ENCODE measurements at places on chromosomes 4 and X.
A peak's percentile ranks its signal among the peaks of the same experiment; 100 is the strongest.

- DNase-seq, result no peak
Observed at GRCh38 chr4:122759639-122760310, 27.3 kb downstream of the BBS12 start.

DNA sequence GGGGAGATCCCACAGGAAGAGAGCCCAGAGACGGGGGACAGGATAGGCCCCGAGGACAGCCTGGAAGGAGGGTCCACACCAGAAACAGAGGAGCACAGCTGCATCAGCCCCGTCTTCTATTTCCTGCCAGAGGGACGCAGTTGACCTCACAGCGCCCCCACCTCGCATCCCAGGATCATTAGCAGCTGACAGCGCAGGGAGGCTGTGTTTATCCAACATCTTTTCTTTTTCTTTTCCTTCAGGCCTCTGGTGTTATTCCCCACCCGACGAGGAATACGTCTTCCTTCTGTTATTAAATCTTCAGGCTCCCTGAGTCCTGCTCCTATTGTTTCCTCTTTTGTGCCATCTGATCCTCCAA is 75.4 kb downstream of the DCHS2 start:
- no peak for DNase-seq

DNA sequence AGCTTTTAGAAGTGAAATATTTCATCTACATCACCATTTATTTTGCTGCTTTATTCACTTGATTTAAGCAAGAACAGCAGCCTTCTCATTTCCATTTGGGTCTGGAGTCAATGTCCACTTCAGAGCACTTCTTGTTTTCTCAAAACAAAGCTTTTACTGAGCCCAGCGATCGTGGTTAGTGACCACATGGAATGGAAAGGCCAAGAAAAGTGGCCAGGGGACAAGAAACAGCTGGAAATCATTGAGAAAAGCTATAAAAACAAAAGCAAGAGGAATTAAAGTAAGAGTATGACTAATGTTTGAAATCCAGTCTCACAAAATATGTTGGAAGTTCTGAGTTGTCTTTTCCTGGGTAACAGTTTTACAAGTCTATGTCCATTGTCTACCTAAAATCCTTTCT is 328.4 kb upstream of the INTU start:
- DNase-seq, result no peak

DNA sequence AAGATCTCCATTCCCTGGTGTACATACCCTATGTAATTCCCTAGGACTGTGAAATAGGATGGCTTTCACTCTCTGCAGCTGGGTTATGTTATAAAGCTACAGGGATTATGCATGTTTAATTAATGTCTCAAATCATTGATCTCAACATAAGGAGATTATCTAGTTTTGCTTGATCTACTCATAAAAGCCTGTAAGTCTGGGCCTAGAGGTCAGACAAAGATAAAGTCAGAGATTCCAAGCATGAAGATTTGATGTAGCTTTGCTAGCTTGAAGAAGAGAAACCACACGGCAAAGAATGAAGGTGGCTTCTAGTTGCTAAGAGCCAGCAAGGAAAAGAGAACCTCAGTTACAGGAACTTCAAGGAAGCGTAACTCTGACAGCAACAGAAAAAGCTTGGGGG is 456.9 kb downstream of the CCSER1 start:
- DNase-seq, result no peak

GRCh38 chrX:7690842-7691241 is 152.1 kb upstream of the VCX start:
- DNase-seq, result no peak

DNA sequence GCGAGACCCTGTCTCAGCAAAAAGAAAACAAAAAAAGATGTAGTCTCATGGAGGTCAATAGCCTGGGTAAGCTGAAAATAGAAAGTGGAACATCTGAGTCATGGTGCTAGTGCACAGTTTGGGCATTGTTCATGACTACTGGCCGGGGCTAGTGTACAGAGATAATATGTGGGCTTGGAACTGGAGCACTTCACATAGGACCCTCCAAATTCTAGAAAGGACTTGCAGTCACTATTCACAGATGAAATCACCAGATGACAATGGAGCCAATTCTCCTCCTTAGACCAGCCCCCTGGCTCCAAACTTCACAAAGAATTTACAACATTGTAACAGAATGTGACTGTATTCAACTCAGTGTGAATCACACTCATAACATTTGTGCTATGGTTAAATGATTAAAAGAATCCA is 367.8 kb upstream of the SLC7A11 start:
- no peak for DNase-seq

GRCh38 chrX:750263-750662 is 119.7 kb downstream of the SHOX start:
- no peak for DNase-seq

DNA sequence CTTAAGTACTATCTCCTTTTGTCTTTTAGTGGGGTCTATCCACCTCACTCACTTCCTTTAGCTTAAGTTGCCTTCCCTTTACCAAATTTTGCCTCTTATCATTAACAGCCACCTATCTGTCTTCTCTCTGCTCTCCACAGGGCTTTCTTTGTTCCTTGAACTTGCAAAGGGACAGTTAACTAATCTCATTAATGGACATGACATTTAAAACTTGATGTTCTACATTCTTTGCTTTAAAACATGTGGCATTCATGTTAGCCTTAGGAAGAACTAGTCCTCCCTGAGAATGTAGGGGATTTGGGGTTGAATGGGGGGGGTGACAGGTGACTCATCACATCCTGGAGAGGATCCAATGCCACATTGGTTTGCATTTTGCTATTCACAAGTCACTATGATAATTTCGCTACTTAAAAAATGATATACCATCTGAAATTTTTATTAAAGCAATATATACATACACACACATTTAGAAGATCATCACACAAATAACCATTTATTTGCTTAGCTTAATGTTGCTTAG is 41.0 kb upstream of the DMD start:
- DNase-seq, result no peak

DNA sequence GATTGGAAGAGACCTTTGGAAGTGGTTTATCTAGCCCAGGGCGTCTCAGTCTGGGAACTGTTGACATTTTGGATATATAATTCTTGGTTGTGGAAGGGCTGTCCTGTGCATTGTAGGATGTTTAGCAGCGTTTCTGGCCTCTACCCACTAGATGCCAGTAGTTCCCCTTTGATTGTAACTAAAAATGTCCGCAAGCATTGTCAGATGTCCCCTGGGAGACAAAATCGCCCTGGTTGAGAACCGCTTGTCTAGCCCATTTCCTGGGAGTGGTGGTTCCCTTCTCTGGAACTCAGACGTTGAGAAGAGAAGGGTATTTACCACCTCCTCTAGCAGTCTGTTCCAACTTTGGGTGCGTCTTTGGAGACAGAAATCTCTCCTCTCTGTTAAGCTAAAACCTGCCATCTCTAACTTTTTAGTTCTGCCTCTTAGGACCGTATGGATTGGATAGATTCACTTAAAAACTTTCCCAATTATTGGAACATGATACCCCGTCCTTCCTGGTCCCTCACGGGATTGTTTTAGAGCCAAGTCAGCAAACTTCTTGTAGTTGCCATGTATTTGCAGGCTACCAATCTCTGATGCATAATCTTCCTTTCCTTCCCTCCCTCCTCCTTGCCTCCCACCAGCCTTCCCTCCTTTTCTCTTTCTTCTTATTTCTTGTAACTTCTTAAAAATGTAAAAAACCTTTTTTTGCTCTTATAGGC is 13.9 kb downstream of the TMEM165 start:
- DNase-seq, result no peak

GRCh38 chrX:65607070-65607742 is 60.2 kb upstream of the MSN start:
- DNase-seq, result no peak

GRCh38 chr4:55807556-55807955 is 12.0 kb upstream of the EXOC1L start:
- no peak for DNase-seq

- DNase-seq, result no peak
Observed at GRCh38 chrX:38636949-38637819, 75.8 kb downstream of the TSPAN7 start.

- DNase-seq, result no peak
Observed at GRCh38 chr4:98610926-98611676, 47.3 kb downstream of the TSPAN5 start.

DNA sequence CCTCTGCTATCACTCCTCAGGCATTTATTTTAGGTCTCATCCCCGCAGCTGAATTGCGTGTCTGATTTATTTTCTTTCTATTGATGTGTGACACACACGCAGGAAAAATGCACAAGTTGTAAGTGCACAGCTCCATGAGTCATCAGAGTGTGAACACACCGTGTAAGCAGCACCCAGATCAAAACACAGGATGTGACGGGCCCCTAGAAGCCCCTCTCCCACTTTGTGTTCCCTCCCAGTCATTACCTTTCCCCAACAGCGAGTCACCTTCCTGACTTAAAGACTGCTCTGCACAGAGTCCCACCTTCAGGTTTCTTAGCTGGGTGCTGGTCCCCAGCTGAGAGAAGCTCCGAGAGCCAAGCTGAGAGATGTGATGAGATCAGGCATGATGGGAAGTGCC is 436.7 kb downstream of the MID1IP1 start:
- DNase-seq, result no peak

GRCh38 chr4:142743121-142743825 is 102.8 kb downstream of the INPP4B start:
- DNase-seq, result no peak

GRCh38 chr4:40466789-40467188 is 131.7 kb downstream of the CHRNA9 start:
- no peak for DNase-seq

- no peak for DNase-seq
Observed at GRCh38 chr4:52716364-52717151, 34.7 kb downstream of the ERVMER34-1 start.

GRCh38 chrX:2251211-2251610 is 249.6 kb downstream of the DHRSX start:
- no peak for DNase-seq

- DNase-seq, result peak; percentile 71
Observed at GRCh38 chr4:102500696-102501446, at the start of gene NFKB1. Gene NFKB1, plus strand, starts transcription at chr4:102501359. Its CDS starts 24,160 bp downstream, at chr4:102525519.

- DNase-seq, result no peak
Observed at GRCh38 chr4:95013236-95013635, 255.5 kb downstream of the BMPR1B start.

DNA sequence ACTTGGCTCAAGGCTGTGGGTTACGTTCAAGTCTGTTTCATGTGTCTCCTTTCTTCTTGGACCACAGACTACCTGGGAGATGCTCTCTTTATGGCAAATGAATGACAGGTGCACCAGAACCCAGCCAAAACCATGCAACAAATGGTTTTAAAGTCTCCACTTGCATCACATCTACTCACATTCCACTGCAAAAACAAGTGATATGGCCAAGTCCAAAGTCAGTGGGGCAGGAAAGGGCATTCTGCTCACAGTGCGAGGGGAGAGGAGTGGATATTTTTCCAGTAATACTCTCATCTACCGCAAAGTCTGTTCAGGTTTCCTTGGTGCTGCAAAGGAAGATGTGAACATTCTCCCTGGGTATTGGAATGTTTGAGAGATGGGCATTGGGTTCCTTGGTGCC is 120.5 kb downstream of the UCHL1 start:
- no peak for DNase-seq

DNA sequence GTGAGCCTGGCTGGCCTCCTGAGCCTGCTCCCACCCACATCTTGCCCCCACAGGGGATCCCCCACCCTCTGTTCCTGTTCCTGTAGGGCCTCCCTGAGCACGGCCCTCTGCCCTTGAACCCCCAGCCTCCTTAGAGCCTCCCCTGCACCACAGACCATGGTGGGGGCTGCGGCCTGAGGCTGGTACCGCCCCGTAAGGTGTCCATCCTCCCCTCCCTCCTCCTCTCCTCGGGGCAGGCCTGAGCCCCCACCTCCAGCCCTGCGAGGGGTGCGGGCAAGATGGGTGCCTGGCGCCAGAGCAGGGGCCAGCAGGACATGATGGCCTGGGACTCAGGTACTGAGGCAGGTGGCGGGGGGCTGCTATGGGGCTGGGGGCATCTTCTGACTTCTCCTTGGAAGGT is 28.4 kb upstream of the FGFR3 start:
- no peak for DNase-seq

GRCh38 chr4:180081072-180081471 is 2162.1 kb upstream of the TENM3 start:
- no peak for DNase-seq

DNA sequence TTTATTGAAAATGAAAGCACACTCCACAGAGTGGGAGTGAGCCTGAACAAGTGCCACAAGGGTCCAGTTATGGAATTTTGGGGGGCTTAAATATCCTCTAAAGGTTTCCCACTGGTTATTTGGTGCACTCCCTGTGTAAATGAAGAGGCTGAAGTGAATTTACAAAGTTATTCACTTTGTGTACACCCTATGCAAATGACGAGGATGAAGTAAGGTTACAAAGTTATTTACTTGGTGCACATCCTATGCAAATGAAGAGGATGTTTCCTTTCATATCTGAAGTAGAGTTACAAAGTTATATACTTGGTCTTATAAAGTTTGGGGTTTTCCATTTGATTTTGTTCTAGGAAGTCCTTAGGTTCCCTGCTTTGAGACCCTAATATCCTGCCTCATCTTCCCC is 13.1 kb downstream of the NLRP2B start:
- DNase-seq, result no peak

GRCh38 chr4:8323947-8324555 is 54.5 kb downstream of the HTRA3 start:
- no peak for DNase-seq

DNA sequence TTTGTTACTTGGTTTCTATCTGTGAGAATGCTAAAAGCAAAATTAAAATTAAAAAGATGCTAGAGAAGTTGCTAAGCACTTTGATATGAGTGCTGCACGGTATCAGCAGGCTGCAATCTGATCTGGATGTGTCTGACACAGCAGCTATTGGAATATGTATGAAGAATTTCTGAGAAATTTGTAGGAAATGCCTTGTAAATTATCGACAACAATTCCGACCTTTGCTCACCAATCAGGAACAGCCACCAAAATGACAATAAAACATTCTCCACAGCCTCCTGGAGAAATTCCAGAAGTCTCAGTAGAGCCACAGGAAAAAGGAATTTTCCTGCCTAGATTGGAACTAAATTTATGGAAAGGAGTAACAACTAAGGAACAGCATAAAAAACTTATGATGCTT is 82.5 kb downstream of the TIGD2 start:
- DNase-seq, result no peak

DNA sequence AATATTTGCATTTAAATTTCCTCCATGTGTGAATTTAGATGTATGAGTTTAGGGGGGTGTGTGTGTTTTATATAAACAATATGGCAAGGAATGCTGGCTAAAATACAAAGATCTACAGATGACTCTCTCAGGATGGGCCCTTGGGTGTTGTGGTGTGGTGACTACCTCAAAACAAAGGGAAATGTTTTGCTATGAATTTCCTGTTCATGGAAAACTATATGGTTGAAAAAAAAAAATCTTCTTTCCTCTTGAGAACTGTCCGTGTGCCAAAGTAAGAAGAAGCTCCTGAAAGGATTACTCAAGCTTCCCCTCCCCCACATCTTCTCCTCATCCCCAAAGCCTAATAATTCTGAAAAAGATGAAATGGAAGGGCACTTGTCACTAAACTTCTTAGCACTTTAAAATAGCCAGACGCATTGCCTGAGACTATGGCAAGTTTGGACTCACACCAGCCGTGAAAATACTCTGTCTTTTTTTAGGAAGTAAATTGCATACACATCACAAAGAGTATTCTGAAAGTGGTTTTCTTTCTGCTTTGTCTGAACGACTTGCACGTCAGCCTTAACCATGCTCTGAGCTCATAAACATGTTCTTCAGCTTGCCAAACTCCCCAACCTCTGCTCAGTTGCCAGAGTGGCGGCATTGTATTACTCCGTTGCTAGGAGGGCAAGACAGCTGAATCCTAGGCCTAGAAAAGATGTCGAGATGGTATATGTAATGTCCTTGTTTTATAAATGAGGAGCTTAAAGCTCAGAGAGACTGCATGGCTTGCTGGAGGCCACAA is 250.4 kb upstream of the JADE1 start:
- DNase-seq, result no peak

GRCh38 chr4:143435955-143436354 is 77.5 kb upstream of the SMARCA5 start:
- DNase-seq, result no peak

GRCh38 chrX:108001218-108001814 is 19.1 kb upstream of the TEX13B start:
- no peak for DNase-seq
